ENCODE measurements at places on chromosomes 1 and 21.

DNA sequence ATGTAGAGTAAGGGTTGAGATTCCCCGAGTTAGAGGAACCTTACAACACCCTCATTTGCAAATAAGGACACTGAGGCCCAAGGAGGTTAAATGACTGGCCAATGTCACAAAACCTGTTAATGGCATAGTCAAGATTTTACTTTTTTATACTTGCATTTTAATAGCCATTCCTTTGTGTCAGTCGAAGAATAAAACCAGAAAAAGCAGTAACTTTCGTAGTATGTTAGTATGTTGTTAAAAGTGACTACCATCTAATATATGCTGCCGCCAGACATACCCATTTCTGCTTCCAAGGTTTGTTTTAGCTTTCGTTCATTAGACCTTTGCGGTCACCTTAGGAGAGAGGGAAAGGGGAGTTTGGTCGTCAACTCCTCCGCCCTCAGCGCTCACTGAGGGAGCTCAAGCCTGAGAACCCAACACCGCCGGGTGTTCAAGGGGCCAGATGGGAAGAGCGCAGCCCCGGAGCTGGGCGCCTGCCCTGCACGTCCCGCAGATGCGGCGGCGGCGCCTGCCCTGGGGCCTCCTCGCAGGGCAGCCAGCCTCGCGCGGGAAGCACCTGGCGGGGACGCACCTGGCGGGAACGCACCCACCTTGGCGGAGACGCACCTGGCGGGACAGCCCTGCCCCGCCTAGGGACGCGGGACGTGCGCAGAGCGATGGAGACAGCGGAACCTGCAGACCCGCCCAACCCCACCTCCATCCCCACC lies 466 bp downstream of the VPS26C start:
- no peak for DNase-seq

DNA sequence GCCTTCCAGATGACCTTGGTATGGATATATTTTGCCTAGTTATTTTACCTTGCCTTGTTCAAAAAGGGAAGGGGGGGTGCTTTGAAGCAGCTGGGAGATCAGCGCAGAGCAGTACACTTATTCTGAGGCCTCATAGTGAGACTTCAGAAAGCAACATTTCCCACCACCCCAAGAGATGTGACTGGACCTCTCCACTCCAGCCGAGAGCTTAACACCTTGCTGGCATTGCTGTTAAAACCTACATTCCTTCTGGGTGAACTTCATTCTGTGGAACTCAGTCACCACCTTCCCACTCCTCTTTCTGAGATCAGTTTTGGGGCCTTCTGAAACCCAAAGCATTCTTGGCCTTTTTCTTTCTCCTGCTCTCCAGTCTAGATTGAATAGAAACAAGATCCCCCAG lies 148.7 kb downstream of the BARHL2 start:
- DNase-seq, result no peak

DNA sequence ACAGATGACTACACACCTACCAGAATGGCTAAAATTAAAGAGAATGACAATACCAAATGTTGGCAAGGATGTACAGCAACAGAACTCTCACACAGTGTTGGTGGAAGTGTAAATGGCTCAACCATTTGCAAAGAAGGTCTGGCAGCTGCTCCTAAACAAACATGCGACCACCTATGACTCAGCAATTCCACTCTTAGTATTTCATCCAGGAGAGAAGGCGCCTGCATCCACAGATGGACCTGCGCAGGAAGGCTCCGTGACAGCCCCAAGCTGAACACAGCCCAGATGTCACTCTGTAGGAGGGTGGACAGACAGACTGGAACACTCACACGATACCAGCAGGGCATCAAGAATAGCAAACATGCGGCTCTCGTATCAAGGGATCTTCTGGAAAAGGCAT lies 6.7 kb downstream of the PTTG1IP start:
- DNase-seq, result no peak

DNA sequence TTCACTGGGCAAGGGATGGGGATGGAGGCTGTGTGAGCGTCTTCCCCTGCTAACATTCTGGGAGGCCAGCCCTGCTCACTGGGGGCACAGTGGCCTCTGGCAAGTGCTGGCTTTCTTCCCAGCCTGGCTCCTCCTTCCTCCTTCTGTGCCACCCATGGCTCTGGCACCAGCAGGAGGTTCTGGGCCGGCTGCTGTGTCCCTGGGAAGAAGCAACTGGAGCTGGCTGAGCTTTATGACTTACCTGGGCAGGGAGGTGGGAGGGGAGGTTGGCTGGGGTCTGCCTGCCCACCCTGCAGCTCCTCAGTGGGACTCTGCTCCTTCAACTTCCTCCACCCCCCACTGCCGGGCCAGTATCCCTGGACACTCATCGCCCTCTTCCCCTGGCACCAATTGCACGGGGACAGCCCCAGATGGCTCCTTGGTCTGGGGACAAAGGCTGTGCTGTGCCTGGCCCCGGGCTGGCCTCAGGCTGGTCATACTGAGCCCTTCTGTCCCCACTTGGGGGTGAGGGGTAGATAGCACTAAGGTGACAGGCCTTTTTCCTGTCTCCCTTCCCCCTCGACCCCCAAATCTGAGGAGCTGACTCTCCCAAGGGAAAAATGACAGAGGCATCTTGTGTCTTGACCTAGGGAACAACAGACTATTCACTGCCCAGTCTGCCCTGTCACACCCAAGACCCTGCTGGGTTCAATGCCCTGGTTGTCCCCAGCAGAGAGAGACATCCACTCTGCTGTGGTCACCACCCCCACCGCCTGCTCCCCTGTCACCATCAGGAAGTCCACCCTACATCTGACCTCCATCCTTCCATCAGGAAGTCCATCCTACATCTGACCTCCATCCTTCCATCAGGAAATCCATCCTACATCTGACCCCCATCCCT lies 14.4 kb downstream of the CDK18 start:
- DNase-seq, result no peak

GRCh38 chr1:222006715-222007114 lies 264.8 kb upstream of the DUSP10 start:
- no peak for DNase-seq

GRCh38 chr1:31689854-31690253 lies 14.0 kb downstream of the COL16A1 start:
- DNase-seq, result peak; percentile 73

DNA sequence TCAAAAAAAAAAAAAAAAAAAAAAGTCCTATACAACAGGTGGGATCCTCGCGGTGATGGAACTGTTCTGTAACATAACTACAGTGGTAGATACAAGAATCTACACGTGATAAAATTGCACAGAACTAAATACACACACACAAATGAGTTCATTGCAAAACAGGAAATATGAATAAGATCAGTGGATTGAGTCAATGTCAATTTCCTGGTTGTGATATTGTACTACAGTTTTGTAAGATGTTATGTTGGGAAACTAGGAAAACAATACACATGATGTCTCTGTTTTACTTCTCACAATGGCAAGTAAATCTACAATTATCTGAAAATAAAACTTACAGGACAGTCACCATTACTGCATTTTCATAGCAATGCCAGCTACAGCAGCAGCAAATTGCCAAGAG lies 59.8 kb downstream of the ITGB3BP start:
- DNase-seq, result peak; percentile 60

DNA sequence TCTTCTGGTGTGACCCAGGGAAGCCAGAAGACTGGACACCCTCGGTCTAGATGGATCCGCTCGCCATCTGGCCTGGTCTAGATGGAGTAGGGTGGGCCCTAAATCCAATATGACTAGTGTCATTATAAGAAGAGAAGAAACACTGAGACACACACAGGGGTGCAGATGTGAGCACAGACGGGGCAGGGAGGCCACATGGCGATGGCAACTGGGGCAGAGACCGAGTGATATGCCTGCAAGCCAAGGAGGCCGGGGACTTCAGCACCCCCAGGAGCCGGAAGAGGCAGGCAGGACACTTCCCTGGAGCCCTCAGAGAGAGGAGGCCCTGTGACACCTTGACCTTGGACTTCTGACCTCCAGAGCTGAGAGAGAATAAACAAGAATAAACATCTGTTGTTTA lies 5.6 kb upstream of the TFF3 start:
- DNase-seq, result no peak

GRCh38 chr1:29136391-29136915 lies 12.8 kb upstream of the TMEM200B start:
- no peak for DNase-seq

DNA sequence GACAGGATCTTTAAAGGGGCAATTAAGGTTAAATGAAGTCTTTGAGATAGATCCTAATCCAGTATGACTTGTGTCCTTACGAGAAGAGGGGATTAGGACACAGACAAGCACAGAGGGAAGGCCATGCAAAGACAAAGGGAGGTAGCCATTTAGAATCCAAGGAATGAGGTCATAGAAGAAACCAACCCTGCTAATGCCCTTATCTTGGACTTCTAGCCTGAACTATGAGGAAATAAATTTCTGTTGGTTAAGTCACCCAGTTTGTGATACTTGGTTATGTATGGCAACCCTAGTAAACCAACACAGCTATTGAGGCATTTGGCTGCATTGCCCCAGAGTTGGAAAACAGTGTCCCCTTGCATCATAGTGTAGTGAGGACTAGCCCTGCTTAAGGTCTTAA lies 121.3 kb downstream of the MAST2 start:
- DNase-seq, result peak; percentile 12

GRCh38 chr1:230495891-230496385 lies 69.8 kb upstream of the PGBD5 start:
- no peak for DNase-seq

DNA sequence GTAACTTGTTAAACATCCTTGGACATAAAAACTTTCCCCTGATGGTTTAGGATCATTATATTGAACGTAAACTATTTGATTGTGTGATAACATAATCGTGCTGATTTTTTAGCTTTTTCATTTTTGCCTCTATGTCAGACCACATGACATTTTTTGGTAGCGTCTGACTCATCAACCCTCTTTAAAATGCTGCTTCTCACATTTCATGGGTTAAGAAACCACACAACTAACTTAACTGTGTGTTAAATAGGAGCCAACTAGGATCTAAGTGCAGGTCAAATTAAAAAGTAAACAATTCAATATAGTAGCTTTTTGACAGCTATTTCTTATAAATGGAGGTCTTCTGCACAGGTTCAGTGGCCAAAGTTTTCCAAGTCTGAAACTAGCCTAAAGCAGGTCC lies 9.8 kb downstream of the BTG3 start:
- no peak for DNase-seq

Measured in epithelial cell of prostate (primary cell).